LNCaP clone FGC (cell line): ENCODE measurements at places on chromosomes 5 and 9.

GRCh38 chr5:172334196-172334595 lies 50.6 kb upstream of the UBTD2 start:
- DNase-seq = no peak

- no peak for DNase-seq
These were observed 14.1 kb downstream of the ASPN start for GRCh38 chr9:92468206-92468605.

- DNase-seq = no peak
These were observed 65.7 kb upstream of the TNFAIP8 start for GRCh38 chr5:119290161-119290569.

DNA sequence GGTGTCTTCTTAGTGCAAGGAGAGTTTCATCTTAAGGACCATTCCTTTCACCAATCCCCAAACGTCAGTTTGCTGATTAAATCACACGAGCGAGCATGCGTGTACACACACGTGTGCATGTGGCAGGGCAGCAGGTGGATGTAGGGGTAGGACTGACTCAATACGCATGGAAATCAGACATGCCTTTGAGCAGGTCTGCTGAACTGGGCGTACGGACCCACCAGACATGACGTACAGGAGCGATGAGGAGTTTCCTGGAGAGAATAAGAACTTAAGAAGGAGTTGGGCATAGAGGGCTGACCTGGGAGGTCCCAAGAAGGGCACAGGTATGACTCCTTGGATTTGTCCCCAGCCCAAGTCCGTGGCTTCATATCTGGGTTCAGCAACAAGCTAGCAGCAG lies 170.0 kb downstream of the FGF18 start:
- DNase-seq = no peak

DNA sequence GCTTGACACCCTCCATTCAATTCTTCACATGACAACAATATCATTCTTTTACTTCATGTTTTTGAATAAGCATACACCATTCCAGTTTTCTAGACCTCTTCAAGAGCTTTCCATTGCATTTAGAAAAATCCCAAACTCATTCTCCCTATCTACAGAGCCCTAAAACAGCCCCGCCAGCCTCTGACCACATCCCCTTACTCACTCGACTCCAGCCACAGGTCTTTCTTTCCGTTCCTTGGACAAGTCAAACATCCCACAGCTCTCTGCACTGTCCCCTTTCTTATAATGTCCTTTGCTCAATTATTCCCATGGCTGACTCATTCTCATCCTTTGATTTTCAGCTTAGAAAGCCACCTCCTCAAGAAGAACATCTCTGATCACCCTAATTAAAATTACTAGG lies 38.2 kb downstream of the TTC39B start:
- DNase-seq = no peak

- DNase-seq = no peak
These were observed 69.6 kb downstream of the GABBR2 start for GRCh38 chr9:98639133-98639532.

- DNase-seq = no peak
These were observed 277.0 kb downstream of the HSPA4 start for GRCh38 chr5:133328800-133329199.

- no peak for DNase-seq
These were observed 39.3 kb downstream of the NR2F1 start for GRCh38 chr5:93622240-93622885.

- DNase-seq = no peak
These were observed 6.2 kb downstream of the BARHL1 start for GRCh38 chr9:132588501-132589147.

- peak; percentile 26 for DNase-seq
These were observed 1.8 kb upstream of the FAM78A start for GRCh38 chr9:131277910-131278701.

DNA sequence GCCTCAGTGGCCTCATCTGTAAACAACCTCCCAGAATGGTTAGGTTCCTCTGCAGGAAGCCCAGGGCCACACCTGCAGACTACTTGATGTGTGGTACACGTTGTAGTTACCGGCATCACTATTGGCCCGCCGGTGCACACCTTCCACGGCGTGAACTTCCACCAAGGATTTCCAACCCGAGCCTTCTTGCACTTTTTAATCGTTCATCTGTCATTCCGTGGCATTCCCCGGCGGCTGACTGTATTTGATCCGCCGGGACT lies 5.3 kb upstream of the TRIM41 start:
- no peak for DNase-seq

- no peak for DNase-seq
These were observed 161.5 kb upstream of the SLC28A3 start for GRCh38 chr9:84502066-84502465.

DNA sequence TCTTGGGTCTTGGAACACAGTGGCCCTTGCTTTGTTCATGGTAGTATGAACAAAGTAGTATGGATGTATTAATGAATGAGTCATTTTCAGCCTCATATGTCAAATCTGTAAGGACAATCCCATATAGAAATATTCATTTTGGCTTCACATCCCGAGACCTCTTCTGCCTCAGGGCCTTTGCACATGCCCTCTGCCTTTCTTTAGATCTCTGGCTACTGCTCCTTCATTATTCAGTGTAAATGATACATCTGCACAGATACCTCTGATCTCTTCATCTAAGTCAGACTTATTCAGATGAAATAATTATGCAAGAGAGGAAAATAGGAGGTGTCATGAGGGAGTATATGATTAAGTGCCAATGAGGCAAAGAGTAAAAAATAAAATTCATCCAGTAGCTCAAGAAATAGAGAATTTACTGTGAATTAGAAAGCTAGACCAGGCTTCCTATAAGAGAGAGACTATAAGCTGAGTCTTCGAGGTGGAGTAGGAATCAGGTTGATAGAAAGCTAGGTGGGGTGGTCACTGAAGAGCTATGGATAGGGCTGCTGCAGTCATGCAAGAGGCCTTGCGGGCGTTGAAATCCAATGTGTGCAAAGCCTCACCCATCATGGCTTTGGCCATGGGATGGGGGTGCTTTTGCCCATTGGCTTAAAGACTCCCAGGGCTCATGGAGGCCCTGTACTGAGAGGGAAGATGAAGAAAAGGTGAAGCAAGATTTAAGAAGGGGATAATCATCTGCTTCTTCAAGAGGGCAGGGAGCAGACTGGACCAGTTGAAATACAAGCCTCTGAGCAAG lies 3.7 kb upstream of the TTLL11 start:
- DNase-seq = no peak

GRCh38 chr5:87423755-87424154 lies 11.0 kb upstream of the CCNH start:
- DNase-seq = no peak

- no peak for DNase-seq
These were observed 157.8 kb downstream of the ARHGEF28 start for GRCh38 chr5:73783828-73784227.

- no peak for DNase-seq
These were observed 463.2 kb upstream of the ADAMTS16 start for GRCh38 chr5:4676934-4677333.

GRCh38 chr5:175797521-175798038 lies 73.8 kb upstream of the CPLX2 start:
- no peak for DNase-seq
